Activated T-helper 1 cell treated with Interleukin-2 at 50 U/mL for 16 hours (primary cell): ENCODE measurements at places on chromosomes 6 and 20.

- DNase-seq = no peak
These were observed 852 bp downstream of the SYNGAP1 start for GRCh38 chr6:33420491-33421343.

DNA sequence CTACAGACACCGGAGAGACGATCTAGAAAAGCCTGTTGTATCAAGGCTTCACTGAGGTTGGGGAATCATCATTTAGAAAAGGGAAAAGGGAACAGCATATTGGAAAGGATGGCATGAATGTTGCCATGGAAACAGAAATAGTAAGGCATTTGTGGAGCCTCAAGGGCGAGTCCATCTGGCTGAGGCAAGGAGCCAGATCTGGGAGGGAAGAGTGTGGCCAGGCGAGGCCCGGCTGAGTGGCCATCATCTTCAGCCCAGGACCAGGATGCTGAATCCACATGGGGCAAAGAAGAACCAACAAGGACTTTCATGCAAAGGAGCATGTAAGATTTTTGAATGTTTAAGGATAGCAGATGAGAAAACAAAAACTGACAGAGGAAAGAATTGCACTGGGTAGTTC lies 85.8 kb downstream of the MAP3K5 start:
- no peak for DNase-seq

- no peak for DNase-seq
These were observed 995 bp upstream of the GSTA4 start for GRCh38 chr6:52995913-52996645.

DNA sequence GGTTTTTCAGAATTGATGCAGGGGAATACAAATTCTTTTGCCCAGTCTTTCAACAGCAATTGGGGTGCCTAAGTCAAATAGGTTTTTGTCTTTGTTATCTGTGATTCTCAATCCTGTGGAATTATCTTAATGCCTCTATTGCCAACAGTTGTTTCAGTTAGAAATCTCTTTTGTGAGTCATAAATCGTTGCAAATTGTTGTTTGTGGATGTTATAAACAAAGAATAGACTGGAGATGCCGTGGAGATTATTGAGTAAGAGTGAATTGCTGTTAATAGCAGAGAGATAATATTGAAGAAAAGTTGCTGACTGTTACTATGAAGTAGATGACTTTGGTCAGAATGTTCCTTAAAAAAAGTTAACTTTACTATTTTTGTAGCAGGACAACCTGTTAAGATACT lies 63.7 kb upstream of the POPDC3 start:
- DNase-seq = no peak

- DNase-seq = no peak
These were observed 116.3 kb downstream of the OR2B2 start for GRCh38 chr6:27795697-27796494.

DNA sequence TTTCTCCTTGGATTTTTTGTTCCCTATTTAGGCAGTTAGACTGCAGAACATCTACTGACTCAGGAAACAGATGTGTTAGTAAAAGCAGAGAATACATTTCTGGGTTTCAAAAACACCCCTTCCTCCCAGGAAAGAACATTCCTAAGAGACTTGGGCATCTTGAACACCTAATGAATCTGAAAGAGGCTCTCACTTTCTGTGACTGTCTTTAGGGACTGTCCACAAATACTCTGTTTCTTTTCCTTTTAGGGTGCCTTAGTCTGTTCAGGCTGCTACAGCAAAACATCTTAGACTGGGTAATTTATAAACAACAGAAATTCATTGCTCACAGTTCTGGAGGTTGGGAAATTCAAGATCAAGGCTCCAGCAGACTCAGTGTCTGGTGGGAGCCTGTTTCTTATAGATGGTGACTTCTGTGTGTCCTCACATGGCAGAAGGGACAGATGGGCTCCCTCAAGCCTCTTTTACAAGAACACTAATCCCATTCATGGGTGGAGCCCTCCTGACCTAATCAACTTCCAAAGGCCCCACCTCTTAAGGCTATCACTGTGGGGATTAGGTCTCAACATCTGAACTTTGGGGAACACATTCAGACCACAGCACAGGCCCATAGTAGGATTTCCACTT lies 19.4 kb upstream of the CCN5 start:
- DNase-seq = no peak

DNA sequence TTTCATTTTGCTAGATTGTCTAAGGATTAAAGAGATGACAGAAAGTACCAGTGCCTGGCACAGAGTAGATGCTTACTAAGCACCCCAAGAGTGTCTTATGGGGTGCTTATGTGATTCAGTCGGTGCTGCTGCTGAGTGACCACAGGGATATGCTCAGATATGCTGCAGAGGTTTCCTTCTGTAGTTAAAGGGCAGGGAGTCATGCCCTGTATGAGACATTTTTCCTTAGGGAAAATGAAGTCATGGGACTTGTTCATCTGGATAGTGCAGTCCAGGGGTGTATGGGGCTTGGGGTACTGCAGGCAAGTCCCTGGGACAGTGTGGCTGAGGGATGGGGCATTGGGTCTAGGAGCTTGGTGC lies 25.1 kb downstream of the TOX2 start:
- no peak for DNase-seq

- no peak for DNase-seq
These were observed 61.8 kb downstream of the ANKS1A start for GRCh38 chr6:34950849-34951248.

- DNase-seq = no peak
These were observed 932.4 kb upstream of the MAN1A1 start for GRCh38 chr6:120282005-120282404.

DNA sequence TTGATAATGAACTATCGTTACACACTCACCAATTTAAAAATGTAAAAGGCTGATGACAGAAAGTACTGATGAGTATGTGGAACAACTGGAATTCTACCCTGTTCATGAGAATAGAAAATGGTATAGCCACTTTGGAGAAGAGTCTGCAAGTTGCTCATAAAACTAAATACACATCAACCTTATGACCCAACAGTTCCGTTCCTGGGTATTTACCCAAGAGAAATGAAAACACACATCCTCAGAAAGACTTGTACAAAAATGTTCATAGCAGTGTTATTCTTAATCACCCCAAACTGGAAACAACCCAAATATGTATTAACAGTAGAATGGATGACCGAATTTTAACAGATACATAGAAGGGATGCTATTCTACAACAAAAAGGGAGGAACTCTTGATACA lies 145.7 kb upstream of the LRFN2 start:
- no peak for DNase-seq

GRCh38 chr6:41723530-41724227 lies 11.7 kb downstream of the TFEB start:
- DNase-seq = no peak

GRCh38 chr6:140344142-140344913 lies 969.9 kb upstream of the CITED2 start:
- no peak for DNase-seq

DNA sequence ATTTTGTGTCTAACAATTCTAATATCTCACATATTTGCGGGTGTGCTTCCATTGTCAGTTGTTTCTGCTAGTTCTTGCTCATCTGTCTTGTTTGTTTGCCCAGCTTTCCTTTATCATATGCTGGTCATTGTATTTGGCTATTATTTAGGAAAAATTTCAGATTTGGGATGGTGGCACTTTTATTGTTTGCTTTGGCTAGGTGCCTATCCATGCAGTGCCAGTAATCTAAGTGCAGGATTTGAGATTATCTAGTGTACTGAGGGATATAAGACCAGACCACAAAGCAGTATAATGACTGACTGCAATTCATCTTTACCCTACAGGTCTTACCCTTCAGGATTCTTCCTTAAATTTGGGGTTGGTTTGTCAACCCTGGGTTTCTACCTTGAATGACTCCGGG lies 63.9 kb downstream of the NINL start:
- no peak for DNase-seq

- no peak for DNase-seq
These were observed 205.2 kb downstream of the BMP7 start for GRCh38 chr20:57061051-57061900.

DNA sequence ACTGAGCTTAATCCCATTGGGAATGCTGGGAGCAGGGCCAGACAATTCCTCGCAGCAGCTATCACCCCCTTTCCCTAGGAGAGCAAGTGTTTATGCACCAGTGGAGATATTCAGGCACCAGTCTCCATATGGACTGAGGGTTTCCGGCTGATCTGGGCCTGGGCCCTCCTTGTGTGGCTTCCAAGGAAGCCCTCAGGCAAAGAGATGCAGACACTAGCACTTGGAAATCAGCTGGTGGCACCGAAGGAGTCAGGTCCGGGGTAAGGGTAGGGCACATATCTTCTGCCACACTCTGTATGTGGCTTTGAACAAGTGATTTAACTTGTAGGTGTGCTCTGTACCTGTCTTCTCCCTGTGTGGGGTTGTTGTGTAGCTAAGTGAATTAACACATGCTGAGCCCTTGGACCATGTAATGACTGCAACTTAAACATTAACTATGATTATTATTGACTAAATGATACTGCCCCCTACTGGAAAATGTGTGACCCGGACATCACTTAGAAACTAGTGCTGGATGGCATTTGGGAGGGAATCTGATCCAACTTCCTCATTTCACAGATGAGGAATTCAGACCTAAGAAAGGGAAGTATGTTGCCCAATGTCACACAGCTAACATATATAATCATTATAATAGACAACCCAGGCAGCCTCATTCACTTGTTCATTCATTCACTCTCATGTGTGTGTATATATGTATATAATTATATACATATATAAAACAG lies 19.3 kb upstream of the WFDC2 start:
- no peak for DNase-seq
